ENCODE measurements at places on chromosomes 3 and 15. TPM values are rescaled to one million over a fixed set of nuclear protein-coding genes. Genes with fewer than 3 reads are reported as not detected.

The EPHA3 gene
- not detected for total RNA-seq

The FRMD5 gene
- not detected for total RNA-seq

The SYNM gene
- 3.4 TPM for total RNA-seq

The TEX55 gene
- total RNA-seq = not detected

The GCSAM gene
- 6.4 TPM for total RNA-seq

The GOLGA8R gene
- 2.2 TPM for total RNA-seq

The SPTBN5 gene
- 0.31 TPM for total RNA-seq

The TMOD2 gene
- total RNA-seq = 5.9 TPM

The GOLGA8M gene
- total RNA-seq = 1.2 TPM

The CMTM6 gene
- total RNA-seq = 155 TPM

The TP63 gene
- 0.21 TPM for total RNA-seq

The CPB1 gene
- not detected for total RNA-seq

The TYRO3 gene
- 0.21 TPM for total RNA-seq

Data from mononuclear cell (primary cell).